Thymus (tissue), 14 donors: ENCODE measurements at places on chromosomes 3 and 15.

GRCh38 chr3:168273917-168274316 lies 178.2 kb upstream of the GOLIM4 start:
- DNase-seq = no peak

- DNase-seq = no peak
Observed at GRCh38 chr15:68391121-68391520, 40.8 kb downstream of the ITGA11 start.

DNA sequence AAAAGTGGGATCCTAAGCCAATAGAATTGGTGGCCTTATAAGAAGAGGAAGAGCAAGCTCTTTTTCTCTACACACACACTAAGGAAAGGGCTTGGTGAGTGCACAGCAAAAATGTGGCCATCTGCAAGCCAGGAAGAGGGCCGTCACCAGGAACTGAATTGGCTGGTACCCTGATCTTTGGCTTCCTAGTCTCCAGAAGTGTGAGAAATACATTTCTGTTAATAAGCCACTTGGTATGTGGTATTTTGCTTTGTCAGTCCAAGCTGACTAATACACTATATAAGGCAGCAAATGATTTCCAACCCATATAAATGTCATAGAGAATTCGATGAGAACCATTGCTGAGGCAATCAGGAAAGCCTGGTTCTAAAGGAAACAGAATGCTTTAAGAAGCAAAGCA lies 816.3 kb upstream of the SEMA6D start:
- no peak for DNase-seq

GRCh38 chr15:63876085-63876662 lies 42.4 kb upstream of the HERC1 start:
- no peak for DNase-seq

DNA sequence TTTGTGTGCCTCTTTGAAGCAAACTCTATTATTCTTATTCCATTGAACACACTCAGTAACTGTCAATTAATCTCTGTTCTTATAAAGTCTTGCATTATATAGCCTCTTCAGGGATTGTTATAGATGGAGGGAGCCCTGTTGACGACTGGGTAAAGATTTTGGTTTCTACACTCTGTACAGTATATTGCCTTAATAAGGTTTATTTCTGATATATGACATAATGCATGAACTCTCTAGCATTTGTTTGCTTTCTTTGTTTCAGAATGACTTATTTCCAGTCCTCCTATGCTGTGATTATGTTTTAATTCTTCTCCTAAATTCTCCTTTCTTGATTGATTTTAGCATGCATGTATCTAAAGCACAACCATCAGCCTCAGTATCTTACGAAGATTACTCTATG lies 494.9 kb downstream of the DIPK2A start:
- DNase-seq = no peak

DNA sequence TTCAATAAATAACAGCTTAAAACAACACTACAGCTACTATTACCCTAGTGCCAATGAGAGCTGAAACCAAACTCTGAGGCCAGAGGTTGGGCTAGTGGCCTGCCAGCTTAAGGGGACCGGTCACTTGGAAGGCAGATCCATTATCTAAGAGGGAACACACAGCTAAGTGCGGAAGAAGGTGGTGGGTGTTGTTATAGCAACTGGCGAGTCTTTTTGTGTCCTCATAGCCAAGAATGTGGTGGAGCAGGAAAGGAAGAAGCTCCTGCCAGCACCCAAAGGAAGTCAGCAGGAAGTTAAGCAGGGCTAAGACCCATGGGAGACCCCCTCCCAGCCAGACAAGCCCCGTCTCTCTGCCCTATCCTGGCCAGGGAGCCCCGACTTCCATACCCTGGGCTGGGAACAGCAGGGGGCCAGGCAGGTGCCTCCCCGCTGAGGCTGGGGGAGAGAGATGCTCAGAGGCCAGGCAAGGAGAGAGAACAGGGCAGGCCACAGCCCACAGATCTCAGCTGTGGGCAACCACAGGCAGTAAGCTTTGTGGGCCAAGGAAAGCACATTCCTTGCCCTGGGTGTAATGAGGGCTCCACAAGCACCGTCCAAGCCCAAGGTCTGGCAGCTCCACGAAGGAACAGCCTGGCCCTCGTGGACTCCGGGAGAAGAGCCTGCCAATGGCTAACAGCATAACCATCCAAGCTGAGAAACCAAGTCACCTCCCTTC lies 34.0 kb upstream of the HRH1 start:
- DNase-seq = no peak
